Stimulated activated CD4-positive, alpha-beta T cell treated with anti-CD3 and anti-CD28 coated beads, Interleukin-12 subunit alpha, Interleukin-12 subunit beta, amount 100 ng/mL, for 48 hours (primary cell): ENCODE measurements at places on chromosomes 6 and 20.

- DNase-seq: no peak
Measured at GRCh38 chr6:79391480-79391879, 145.8 kb downstream of the LCA5 start.

- no peak for DNase-seq
Measured at GRCh38 chr6:116422238-116422637, 38.9 kb upstream of the CALHM6 start.

DNA sequence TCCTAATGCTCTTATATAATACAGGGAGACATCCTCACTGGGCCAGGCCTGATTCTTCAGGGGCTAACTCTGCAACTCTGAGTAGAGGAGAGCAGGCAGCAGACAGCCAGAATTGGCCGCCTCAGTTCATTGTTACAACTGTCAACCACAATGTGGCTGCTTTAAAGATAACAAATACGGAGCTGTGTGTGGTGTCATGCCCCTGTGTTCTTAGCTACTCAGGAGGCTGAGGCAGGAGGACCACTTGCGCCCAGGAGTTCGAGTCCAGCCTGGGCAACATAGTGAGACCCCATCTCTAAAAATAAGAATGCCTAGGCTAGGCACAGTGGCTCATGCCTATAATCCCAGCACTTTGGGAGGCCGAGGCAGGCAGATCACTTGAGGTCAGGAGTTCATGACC, 34.3 kb downstream of the CEP250 start:
- DNase-seq: no peak

- DNase-seq: no peak
Measured at GRCh38 chr20:57225197-57225733, 41.2 kb downstream of the BMP7 start.

GRCh38 chr6:36739947-36740817, 42.6 kb downstream of the RAB44 start:
- DNase-seq: no peak

GRCh38 chr6:44533421-44533820, 145.9 kb downstream of the CDC5L start:
- no peak for DNase-seq

GRCh38 chr6:63672582-63673129, 37.1 kb downstream of the PHF3 start:
- no peak for DNase-seq

DNA sequence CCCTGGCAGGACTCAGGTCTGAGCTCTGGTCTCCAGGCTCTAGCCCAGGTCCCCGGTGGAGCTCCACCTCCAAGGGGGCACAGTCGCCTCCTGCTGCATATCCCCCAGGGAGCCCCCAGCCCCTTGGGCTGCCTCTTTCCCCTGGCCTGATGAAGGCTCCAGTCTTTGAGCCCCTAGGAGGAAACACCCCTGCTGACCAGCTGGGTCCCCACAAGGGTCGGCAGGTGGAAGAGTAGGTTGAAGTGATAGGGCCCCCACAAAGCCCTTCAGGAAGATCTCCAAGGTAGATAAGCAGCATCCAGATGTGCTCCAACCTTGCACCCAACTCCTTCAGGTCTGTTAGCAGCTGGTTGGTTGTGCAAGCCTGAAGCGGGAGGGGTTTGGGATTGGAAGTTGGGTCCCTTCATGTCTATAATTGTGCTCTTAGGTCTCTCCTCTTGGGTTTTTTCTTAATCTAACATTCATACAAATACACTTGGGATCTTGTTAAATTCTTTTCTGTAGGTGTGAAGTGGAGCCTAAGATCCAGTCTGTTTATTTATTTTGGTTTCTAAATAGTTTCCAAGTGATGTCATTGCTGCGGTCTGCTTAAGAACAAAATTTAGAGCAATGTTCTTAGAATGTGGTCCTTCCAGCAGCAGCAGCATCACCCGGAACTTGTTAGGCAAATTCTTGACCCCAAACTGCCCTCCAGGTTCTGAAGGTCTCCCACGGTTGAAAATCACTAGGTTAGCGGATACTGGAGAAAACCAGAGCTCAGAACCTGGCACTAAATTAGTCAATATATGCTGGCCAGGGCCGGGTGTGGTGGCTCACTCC, 5.1 kb downstream of the UBE2C start:
- DNase-seq: no peak

DNA sequence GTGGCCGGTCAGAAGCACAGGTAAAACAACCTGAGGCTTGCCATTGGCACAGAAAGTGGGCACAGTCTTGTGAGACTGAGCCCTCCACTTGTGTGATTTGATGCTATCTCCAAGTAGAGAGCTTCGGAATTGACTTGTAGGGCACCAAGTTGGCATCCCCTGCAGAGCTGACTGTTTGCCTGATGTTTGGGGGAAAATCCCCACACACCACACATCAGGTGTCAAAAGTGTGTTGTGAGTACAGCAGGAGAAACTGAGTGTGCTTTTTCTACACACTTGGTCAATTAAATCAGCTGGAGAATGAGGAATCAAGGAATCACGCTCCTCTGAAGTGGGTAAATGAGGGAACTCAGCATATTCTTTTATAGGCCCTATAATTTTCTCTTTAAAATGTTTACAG, 989 bp downstream of the SERINC3 start:
- DNase-seq: no peak

DNA sequence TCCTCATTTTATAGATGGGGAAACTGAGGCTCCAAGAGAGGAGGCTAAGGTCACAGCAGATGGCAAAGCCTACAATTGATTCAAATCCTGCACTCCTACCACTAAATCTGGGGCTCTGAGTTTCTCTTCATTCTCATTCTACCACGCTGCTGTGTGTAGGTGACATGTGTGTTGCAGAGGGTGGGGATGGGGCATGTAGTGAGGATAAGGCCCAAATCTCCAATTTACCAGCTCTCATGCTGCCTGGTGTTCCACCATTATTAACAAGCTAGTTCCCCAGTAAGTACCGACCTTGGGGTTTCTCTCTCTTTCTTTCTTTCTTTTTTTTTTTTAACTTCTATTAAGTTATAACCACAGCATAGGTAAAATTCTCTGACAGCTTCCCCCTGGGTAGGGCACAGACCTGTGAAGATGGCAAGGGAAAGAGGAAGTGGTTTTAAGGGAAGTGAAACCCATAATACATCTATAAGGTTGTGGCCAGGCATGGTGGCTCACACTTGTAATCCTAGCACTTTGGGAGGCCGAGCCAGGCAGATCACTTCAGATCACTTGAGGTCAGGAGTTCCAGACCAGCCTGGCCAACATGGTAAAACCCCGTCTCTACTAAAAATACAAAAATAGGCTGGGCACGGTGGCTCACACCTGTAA, 13.0 kb upstream of the MATN4 start:
- DNase-seq: no peak

GRCh38 chr6:66866801-66867200, 1159.8 kb upstream of the EYS start:
- no peak for DNase-seq

GRCh38 chr6:15389765-15390723, 144.2 kb downstream of the JARID2 start:
- DNase-seq: no peak

GRCh38 chr20:36158160-36158741, 3.7 kb downstream of the EPB41L1 start:
- no peak for DNase-seq

GRCh38 chr6:149044528-149044927, 273.0 kb upstream of the TAB2 start:
- DNase-seq: no peak

- no peak for DNase-seq
Measured at GRCh38 chr20:53150532-53150931, 178.4 kb downstream of the TSHZ2 start.

DNA sequence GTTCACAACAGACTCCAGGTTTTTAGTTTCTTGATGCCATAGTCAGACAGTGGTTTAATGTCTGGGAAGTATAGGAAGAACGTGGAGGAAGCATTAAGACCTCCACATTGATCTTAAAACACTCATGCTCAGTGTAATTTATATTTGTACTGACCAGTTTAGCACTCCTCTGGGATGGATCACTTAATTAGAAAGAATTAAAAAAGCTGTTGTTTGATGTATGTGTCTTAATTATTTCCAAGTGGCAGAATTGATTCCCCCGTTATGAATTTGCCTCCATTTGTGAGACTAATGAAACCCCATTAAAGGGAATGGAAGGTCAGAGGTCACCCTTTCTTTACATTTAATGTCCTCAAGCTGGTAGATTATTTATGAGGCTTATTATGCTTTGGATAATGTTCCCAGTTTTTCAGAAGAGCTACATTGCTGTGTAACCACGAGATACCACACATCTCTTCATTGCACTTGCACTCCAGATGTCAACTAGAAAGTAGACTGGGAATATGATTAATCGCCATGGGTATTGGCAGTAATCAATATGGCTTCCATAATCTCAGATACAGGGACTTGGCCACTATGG, 270.0 kb upstream of the JAG1 start:
- DNase-seq: no peak

- DNase-seq: no peak
Measured at GRCh38 chr6:160775792-160776580, 73.9 kb downstream of the PLG start.

- DNase-seq: peak; percentile 36
Measured at GRCh38 chr6:112235956-112236355, 18.4 kb downstream of the LAMA4 start.

- no peak for DNase-seq
Measured at GRCh38 chr20:53032046-53032445, 59.9 kb downstream of the TSHZ2 start.

GRCh38 chr20:58982406-58983114, 1.5 kb downstream of the NELFCD start:
- DNase-seq: no peak

DNA sequence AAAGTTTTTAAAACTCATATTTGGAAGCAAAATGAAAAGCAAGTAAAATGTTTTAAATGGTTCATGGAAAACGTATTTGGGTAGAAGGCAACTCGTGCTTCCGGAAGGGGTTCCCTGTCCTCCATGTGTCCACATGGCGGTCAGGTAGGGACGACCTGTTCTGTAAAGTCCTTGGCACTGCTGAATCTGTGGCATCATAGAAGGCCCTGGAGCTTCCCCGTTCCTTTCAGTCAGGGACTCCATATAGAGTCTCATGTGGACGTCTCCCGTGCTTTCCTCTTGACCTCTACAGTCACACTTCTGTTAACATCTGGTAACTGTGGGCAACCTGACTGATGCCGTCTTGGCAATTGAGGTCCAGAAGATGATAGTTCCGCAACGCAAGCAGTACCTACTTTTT, 11.4 kb downstream of the DYNLT1 start:
- DNase-seq: no peak

DNA sequence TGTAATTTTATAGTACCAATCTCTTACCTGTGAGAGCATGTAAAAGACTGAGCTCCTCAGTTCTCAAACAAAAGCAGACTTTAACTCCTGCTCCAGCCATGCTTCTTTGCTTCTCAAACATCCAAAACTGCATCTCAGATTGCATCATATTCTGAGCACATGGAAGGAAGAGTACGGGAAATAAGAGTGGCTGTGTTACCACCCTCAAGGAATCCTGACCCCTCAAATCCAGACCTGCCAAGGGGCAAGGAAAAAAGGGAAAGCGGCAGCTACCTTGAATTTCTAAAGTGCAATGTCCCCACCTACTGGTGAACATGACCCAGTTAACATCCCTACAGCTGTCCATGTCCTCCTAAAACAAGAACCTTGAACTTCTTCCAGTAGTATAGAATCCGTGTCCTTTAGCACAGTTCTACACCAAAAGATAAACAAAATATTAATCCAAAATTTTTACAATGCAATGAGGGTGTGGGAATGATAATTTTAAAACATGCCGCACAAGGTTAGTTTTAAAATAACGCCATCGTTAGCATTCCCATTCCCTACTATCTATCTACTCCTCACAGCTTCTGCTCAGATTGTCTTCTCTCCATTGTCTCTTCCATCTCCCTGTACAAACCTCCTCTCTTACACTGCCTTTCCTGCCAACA, 34.1 kb upstream of the HLA-DQB1 start:
- DNase-seq: no peak

DNA sequence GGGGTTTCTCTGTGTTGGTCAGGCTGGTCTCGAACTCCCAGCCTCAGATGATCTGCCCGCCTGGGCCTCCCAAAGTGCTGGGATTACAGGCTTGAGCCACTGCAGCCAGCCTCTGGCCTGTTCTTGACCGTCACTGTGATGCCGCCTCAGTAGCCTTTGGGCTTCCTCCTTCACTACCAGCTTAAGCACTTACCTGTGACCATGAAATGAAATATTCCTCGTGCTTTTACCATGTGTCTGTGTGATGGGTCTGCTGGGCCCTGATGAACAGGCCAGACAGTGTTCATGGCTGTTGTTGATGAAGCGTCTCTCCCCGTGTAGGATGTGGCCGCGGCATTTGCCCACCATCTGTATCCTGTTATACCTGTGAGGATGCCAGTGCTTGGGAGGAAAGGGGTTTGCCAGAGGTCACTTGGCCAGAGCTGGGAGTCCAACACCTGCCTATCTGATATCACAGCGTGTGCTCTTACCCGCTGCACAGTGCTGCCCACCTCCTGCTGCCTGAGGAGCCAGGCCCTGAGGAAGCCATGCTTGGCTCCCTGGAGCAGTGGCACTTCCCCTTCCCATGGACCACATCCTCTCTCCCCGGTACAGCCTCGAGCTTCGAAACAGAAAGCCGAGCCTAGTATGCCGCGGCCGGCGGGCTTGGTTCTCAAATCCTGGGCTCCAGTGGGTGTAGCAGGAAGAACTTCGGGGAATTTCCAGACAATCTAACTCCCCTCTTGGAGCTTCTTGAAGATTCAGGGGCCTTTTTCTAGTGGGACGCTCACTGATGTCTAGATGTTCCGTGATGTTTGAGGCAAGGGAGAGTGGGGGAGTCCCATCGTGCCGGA, 167.9 kb downstream of the ZDHHC14 start:
- no peak for DNase-seq

DNA sequence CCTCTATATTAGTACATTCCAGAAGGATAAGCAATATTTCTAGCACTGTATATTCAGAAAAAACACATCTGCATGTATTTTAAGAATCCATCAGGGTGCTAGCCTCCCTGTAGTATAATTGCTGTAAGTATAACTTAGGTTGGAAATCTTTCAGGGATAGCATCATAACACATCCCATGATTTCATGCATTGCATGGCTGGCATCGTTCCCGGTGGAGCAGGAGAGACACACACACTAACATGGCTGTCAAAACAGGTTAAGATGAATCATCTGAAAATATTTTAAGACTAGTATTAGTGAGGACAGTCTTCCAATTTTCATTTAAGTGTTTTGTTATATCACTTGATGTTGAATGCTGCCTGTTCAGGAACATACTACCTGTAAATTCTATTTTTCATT, 32.1 kb upstream of the CENPW start:
- no peak for DNase-seq

GRCh38 chr20:58595167-58595566, 55.9 kb upstream of the STX16 start:
- DNase-seq: no peak
